NCI-H1105 (cell line): ENCODE measurements at places on chromosomes 4 and X.

DNA sequence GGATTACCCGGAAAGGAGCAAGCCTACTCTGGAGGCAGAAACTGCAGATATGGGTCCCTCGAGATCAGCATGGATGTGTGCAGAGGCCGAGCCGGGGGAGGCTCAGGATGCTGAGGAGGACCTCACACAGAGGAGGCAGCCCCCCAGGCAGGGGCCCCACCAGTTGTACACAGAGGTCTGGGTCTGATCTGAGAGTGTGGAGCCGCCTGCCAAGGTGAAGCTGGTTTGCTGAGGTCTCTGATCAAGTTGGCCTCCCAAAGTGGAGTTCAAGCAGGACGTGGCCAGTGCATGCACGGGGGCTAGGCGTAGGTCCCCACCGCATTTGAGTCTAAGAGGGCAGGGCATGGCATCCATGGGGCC lies 35.0 kb downstream of the ACOX3 start:
- no peak for DNase-seq

DNA sequence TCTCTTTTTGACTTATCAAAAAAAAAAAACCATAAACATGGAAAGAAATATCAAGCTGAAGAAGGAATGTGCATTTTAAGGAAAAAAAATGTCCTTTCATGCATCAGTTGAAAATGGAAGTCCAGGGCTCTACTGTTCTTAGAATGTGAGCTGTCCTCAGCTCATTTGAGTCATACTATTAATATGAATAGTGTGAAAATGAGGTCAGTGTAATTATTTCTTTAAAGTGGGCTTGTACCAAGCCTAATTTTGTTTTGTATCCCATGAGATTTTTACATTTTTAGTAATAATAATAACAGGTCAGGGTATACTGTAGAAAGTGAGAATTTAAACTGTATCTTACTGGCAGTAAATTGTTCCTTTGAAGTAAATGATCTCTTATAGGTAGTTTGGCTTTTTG lies 148.5 kb downstream of the NAA11 start:
- DNase-seq, result no peak

DNA sequence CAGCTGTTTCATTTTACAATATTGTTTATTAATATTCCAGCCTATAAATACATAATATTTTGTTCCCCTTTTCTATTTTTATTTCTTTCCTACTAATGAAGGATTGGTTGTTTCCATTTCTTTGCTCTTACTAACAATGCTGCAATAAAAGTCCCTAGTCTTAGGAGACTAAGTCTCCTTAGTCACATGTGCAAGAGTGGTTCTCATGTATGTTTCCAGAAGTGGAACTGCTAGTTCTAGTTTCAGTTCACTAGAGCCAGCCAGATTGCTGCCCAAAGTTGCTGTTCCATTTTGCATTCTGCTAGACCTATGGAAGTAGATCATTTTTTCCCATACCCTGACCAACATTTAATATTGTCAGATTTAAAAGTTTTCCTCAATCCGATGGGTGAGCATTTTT lies 44.3 kb downstream of the CNGA1 start:
- no peak for DNase-seq

- no peak for DNase-seq
Observed at GRCh38 chrX:37796310-37796709, 16.5 kb downstream of the CYBB start.

DNA sequence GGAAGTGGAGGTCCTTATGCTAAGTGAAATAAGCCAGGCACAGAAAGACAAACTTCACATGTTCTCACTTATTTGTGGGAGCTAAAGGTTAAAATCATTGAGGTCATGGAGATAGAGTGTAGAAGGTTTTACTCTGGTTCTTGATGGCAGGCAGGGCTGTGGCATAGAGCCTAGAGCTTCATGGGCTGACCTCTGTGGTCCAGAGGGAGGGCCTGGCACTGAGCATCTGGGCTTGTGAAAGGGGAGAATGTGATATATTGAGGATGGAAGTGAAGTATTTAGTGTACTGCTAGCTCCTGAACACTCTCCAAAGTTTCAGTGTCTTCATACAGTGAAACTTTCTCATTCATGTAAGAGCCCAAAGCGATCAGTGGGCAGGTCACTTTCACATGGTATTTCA lies 71.3 kb upstream of the ANXA3 start:
- DNase-seq, result no peak

DNA sequence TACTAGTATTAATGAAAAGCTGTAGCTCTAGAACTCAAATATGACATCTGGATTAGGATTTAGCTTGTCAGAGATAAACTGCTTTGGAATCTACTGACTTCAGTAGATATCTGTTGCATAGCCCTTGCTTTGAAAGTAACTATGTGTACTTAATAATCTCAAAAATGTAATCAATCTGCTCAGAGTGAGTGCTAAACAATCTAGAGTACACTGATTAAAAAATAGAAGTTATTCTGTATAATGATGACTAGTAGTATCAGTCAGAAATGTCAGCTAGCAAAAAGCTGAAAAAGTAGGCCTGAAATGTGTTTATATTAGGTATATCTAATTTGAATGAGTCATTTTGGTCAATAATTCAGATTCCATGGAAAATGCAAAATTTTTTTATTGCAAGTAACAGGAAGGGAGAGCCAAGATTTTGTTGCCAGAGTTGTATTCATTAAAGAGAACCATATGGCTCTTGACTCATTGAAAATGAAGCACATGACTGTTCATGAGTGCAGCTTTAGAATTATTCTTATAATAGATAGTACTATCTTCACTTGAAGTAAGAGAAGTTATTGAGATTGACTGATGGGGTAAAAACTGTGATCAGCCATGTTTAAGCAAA lies 20.0 kb downstream of the CLCN3 start:
- no peak for DNase-seq

- peak; percentile 16 for DNase-seq
Observed at GRCh38 chrX:39398215-39398962, 597.1 kb downstream of the MID1IP1 start.

- no peak for DNase-seq
Observed at GRCh38 chrX:11611965-11612364, 53.8 kb downstream of the ARHGAP6 start.
